ENCODE measurements at places on chromosomes 3 and 15.
A peak's percentile ranks its signal among the peaks of the same experiment; 100 is the strongest.

DNA sequence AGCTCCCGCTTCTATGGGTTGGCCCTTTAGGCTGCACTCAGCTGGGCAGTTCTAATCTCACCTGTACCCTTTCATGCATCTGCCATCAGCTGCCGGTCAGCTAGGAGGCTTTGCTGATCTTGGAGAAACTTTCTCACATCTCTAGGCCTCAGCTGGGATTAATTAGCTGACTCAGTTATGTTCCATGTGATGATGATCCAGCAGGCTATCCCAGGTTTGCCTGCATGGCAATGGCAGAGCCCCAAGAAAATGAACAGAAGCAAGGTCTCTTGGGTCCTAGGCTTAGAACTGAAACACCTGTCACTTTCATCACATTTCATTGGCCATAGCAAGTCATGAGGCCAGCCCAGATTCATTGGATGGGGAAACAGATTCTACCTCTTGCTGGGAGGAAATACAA lies 304.6 kb upstream of the TBC1D5 start:
- no peak for DNase-seq

GRCh38 chr15:83653639-83654378 lies at the start of gene ADAMTSL3:
ADAMTSL3 (plus strand) TSS chr15:83654123; CDS start chr15:83655762, 1,639 bp downstream.
- no peak for DNase-seq

GRCh38 chr3:145124900-145125678 lies 1035.9 kb downstream of the PLOD2 start:
- DNase-seq: no peak

DNA sequence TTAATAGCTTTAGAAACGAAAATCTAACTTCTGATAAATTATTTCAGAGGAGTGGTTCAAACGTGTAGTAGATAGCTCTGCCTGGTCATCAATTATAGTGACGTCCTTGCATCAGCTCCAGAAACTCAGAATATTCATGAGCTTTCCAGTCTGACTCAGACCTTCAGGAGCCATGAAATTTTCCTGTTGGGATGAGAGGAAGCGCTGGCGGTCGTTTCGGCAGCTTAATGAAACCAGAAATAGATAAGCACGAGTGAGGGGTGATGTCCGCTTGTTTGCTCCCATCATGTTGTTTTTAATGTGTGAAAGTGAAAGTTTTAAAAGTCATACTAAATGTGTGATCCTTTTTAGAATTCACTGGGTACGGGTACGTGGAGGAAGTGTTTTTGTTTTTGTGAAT lies 141.1 kb downstream of the PGPEP1L start:
- no peak for DNase-seq

DNA sequence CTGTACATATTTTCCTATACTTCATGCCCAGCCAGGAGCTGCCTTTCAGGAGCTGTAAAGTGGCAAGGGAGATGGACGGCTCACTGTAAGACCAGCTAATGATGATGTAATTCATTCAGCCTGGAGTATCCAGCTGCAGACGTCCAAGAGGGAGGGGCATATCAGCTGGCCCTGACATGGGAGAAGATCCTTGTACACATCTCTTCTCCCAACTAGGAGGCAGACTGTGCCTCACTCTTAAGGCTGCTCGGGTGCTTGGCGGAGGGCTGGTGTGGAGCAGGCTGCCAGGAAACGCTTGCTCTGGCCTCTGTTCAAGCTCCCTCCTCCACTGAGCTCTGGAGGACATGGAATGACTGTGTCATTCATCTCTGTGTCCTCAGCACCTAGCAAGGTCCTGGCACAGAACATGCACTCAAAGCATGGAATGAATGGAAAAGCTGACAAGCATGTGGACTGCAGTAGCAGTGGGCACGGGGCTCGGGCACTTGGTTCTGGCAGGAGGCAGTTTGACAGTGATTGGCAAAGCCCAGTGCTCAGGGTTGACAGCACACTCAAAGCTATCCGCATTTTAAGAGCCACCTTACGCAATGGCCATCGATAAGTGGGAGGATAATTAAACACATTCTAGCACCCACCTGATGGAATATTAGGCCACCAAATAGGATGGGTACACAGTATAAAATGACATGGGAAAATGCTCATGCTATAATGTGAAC lies 72.4 kb downstream of the TBC1D2B start:
- DNase-seq: no peak

GRCh38 chr15:39887832-39888231 lies 32.2 kb downstream of the GPR176 start:
- DNase-seq: no peak

GRCh38 chr3:149579161-149579560 lies 78.7 kb downstream of the WWTR1 start:
- DNase-seq: no peak

DNA sequence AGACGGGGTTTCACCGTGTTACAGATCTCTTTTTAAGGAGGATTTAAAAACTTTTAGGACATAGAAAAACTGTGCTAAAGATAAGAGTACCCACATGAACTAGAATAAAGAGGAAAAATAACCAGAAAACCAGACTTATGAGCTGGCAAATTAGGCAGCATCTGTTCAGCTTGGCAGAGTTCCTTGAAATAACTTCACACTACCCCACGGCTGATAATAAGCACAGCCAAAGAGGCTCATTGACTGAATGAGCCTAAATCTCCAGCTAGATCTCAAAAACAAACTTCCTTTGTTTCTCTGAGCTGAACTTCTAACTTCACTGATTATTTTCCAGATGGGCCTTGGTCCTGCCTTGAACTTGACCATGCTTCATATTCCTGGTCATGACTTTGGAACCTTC lies 26.7 kb upstream of the PIK3R4 start:
- no peak for DNase-seq

DNA sequence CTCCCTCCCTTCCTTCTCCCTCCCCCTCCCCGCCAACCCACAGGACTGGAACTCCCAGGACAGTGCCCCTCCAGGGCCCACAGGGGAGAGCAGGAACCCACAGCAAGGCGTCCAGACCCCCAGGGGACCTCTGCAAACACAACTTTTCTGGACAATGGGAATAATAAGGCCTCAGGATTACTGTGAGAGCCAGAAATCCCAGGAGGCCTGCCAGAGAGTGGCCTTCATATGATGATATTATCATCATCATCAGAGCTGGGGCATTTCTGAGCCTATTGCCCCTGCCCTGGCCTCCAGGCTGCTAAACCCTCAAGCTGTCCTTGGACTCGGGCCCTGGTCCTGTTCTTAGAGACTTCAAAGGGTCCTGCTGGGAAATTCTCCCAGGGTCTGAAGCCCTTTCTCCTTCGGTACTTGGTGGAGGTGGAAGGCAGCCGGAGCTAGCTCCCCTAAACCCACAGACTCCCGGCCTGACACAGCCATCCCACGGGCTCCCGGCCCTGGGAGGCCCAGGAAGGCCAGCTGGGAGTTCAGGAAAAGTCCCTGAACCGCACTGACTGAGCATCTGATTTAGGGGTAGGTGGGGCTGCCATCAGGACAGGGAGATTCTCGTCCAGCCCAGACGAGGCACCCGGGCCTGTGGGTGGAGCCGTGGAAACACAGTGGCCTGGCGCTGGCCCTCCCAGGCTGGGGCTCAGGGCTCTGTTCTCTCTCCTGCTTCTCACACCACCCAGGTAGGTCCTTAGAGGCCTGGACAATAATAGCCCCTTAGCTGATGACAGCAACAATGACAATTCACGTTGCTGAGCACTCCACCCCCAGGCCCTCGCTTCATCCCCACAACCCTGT lies 4.9 kb downstream of the CALML4 start:
- no peak for DNase-seq

DNA sequence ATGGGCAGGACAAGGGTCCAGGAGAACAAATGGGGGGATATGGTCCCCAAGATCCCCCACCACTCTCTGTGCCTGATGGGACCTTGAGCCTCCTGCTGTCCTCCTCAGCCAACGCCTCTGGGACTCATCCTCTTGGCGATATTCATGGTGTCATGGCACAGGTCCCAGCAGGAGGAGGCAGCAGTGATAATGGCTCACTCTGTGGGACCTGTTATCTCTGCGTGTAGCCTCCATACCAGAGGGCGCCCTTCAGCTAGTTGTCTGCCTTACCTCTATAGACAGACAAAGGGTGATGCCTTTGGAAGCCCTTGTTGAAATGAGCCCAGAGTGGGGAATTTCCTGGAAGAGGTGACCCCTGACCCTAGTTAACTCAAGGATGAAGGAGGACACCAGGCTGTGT lies 7.4 kb downstream of the ZBTB47 start:
- DNase-seq: no peak

DNA sequence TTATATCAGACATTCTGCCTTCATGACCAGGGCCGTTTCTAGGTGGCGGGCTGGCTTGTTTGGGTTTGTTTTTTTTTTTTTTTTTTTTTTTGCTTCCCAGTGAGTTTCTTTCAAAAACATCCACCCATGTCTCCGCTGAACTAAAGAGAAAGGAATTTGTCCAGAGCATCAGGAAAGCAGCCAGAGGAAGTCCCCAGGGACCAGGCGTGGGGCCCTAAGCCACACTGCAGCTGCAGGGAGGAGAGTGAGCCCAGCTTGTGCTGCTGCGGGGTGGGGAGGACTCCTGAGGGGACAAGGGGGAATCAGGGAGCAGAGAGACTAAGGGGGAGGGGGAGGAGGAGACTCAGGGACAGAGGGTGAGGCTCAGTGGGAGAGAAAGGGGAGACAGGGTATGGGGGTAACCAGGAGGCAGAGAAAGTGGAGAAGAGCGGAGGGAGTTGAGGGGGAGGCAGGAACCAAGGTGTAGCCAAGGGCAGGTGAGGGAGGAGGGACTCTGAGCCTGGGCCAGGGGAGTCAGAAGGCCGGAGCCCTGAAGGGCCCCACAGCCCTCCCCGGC lies 49.5 kb downstream of the CYP11A1 start:
- DNase-seq: no peak

- no peak for DNase-seq
Observed at GRCh38 chr3:55673764-55674163, 186.7 kb upstream of the WNT5A start.

- DNase-seq: no peak
Observed at GRCh38 chr15:78565951-78566774, 843 bp downstream of the CHRNA5 start.

DNA sequence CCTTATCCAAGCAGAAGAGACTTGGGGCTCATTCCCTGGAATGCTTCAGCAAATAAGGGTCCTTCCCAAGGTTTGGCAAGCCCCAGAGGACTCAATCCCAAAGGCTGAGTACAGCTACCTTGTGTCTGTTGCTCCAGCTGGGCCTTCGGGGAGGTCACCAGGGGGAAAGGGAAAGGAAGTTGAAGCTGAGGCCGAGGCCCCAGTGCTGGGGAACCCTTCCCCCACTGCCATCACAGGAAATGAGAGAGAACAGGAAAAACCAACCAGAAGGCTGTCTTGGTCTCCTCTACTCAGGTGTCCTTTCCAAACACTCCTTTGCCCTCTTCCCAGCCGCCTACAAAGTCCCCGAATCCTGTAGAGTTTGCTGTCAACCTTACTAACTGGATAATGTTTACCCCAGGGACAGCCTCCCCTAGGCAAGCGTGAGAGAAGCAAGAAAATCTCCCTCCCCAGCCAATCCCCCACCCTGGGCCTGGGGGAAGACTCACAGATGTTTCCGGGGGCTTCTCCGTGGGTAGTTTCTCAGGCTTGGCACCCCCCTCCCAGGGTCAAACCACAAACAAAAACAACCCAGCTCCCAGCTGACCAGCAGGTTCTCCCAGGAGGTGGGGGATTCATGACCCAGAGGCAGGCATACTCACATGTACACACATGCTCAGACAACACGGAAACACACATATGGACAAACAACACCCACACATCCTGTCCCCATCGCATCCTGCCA lies 5.5 kb downstream of the CSRNP1 start:
- DNase-seq: peak; percentile 61

DNA sequence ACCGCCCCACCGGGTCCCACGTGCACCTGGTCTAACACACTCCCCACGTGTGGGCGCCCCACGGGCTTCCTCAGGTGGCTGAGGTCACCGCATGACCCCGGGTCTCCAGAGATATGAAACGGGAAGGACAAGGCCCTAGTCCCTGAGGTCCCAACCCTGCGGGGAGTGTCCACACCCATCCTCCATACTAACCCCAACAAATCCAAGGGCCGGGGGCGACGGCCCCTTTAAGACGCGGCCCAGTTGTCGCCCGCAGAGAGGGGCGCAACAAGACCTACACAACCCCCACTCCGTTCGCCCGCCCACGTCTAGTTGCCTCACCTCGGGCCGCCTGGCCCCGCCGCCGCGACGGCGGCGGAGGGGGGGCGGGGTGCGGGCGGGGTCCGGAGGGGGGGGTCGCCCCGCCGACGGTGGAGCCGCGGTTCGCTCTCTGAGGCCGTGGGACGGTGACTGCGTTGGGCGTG lies 396 bp downstream of the INO80 start:
- DNase-seq: peak; percentile 81

DNA sequence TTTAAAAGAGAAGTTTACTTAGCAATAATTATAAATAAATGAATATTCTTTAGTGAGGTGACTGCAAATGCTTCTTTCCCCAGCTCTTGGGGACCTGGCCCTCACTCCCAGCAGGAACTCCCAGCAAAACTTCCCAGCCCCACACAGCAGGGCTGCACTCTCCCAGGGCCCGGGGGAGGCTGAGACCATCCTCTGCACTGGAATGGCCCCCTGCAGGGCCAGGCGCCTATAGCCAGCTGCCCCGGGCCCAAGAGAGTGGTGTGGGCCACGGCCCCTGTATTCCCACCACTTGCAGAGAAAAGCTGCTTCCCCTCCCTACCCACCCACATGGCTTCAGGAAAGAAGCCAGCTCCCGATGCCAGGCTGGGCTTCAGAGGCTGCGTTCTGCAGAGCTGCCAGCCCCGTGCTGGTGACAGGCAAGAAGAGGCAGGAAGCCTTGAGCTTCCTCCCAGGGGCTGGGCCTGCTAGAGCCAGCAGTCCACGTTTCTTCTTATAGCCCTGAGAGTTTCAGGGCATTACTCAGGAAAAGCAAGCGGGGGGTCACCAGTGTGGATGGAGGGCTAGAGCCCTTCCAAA lies 20.0 kb downstream of the IDH2 start:
- no peak for DNase-seq

DNA sequence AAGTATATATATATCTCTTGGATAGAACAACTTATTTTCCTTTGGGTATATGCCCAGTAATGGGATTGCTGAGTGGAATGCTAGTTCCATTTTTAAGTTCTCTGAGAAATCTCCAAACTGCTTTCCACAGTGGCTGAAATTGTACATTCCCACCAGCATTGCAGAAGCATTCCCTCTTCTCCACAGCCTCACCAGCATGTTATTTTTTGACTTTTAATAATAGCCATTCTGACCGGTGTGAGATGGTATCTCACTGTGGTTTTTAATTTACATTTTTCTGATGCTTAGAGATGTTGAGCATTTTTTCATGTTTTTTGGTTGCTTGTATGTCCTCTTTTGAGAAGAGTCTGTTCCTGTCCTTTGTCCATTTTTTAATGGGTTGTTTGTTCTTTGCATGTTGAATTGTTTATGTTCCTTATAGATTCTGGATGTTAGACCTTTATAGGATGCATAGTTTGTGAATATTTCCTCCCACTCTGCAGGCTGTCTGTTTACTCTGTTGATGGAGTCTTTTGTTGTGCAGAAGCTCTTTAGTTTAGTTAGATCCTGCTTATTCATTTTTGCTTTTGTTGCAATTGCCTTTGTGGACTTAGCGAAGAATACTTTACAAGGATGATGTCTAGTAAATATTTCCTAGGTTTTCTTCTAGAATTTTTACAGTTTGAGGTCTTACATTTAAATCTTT lies 82.7 kb upstream of the NR2F2 start:
- DNase-seq: no peak

DNA sequence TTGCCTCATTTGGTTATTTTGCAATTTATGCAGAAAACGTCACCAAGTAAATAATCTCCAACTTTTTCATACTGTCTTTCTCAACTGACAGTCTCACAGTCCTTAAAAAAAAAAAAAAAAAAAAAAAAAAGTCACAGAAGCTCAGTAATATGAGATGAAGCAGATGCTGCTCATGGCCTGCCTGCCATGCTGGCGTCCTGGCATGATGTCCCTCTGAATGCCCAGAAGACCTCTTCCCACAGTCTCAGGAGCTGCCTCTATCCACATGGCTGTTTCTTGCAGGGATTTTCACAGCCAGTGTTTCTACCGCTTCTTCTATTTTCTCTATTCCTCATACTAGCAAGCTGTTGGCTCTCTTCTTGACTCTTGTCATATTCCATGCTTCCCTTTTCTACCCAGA lies 87.7 kb downstream of the TGFBR2 start:
- DNase-seq: no peak
